ENCODE measurements at places on chromosomes 2 and 18.

DNA sequence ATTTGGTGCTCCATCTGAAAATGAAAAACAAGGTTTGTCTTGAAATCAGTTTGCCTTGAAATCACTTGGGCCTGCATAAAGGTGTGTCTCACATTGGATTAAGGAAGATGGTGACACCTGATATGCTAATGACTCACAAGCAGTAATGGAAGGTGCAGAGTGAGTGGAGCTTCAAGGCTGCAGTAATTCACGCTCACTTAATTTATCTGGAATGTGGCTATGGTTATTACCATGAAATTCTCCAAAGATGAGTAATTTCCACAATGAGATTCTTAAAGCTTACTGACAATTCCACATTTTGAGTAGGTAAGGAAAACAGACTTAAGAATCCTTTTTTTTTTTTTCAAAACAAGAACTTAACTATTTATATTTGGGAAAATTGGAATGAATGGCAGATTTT is 156.8 kb downstream of the PAX3 start:
- DNase-seq: no peak

- no peak for DNase-seq
Observed at GRCh38 chr2:125746321-125747164, 909.4 kb upstream of the GYPC start.

- no peak for DNase-seq
Observed at GRCh38 chr2:7348761-7349160, 431.5 kb downstream of the RNF144A start.

- DNase-seq: no peak
Observed at GRCh38 chr18:9992973-9993520, 79.2 kb downstream of the VAPA start.

DNA sequence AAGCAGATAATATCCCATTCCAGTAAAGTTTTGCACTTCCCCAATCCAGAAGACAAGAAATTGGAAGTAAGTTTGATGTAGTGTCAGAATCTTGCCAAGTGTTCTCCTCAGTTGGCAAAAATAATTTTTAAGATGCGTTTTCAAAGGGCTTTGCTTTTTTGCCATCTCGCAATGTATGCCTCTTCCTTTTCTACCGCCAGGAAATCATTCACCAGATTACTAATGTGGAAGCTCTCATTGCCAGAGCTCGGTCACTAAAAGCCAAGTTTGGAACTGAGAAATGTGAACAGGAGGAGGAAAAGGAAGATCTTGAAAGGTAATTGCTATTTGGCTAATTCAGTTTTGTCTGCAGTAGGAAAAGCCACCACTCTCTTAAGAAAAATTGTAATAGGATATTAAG is 110.7 kb downstream of the RAB3GAP1 start:
- no peak for DNase-seq

All from T1000 (cell line).